ENCODE measurements at places on chromosomes 13 and 19.

DNA sequence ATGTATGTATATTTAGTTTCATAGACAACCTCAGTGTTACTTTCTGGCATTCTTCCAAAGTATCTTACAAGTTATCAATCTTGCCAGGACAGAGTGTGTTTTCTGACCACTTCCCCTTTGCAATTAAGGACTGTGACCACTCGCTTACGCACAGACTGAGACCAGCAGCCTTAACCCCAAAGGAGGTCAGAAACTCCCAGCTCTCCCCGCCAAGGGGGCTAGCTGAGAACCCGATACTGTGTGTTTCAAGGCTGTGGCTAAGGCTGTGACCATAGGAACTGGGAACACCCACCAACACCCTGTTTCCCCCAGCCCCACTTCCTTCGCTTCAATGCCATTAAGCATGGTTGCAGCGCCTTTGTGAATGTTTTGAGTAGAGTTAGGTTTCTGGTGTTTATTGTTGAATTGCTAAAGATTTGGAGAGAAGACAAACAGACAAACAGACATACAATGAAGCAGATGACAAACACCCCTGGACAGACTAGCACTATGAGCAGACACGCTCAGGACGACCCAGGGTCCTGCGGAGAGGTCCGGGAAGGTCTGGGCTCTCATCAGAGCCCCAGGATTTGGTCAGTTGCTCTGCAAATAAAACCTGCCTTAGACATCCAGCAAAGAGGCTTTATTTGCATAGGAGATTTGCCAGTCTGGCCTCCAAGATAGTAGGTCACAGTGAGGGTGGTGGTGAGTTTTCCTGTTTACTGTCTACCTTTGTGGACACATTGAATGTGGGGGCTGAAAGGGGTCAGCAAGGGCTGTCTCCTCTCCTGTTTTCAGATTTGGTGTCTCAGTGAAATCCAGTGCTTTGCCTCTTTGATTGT is 25.0 kb upstream of the TNFSF11 start:
- peak; percentile 47 for DNase-seq

- no peak for DNase-seq
These were observed 51.7 kb downstream of the EDNRB start for GRCh38 chr13:77866971-77867370.

- no peak for DNase-seq
These were observed 230.6 kb downstream of the KLF12 start for GRCh38 chr13:73903561-73903960.

DNA sequence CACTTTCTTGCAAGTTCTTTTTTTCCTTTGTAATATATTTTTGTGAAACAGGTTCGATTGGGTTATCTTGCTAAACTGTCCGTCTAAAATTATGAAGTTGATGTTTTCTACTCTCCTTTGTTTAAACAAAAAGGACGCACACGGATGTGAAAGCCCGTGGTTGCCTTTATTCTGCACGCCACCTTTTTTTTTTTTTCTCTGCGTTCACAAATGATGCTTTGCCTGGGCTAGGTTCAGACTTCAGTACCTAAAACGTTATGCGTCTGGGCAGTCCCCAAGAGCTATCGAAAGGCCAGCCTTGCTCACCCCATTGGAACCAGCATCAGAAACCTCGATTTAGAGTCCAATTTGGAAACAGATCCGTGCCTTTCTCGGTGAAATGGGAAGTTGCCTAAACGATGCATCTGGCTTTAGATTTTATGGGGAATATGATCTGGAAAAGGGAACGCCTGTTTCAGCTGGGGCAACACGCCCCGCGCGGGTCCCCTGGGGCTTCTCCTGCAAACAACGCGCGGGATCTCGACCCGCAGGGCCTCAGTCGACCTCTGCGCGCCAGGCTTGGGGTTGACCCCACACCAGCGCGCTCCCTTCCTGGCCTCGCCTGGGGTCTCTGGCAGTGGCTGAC is 113.9 kb downstream of the KCNRG start:
- no peak for DNase-seq

- DNase-seq: no peak
These were observed at the start of gene TMEM86B for GRCh38 chr19:55228403-55229031. TMEM86B (minus strand) TSS chr19:55228763; CDS start chr19:55228741, 22 bp downstream.

DNA sequence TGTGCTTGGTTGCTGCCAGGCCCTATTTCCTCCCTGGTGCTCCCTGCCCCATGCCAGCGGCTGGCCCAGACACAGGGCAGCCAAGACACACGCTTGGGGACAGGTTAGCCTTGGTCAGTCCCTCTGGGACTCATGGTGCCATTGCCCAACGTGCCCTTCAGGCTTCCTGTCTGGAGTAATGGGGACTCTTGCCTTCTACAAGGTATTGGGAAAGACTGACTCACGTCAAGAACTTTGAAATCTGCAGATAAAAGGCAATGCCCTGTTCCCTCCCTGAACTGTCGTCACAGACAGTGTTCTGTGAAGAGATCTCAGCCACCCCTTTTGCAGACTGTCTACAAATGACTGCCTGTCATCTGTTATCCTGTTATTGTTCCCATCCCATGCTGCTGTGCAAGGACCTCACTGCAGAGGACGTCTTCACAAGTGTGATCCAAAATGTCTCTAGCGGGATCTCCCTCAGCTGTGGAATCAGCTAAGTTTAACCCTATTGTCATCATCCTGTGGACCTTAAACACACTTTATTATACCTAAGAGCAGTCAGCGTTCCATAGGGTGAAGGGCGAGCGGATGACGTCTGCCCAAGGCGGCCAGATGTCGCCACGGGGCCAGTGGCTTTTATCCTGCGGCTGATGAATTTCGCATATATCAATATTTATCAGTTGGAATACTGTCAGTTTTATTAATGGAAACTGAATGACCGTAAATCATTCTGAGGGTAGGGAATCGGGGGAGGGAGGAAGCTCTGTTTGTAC is 59.0 kb downstream of the GSX1 start:
- DNase-seq: no peak

- no peak for DNase-seq
These were observed 16.3 kb downstream of the ZNF714 start for GRCh38 chr19:21098291-21098690.

- DNase-seq: no peak
These were observed 265.1 kb upstream of the EDNRB start for GRCh38 chr13:78183732-78184131.

DNA sequence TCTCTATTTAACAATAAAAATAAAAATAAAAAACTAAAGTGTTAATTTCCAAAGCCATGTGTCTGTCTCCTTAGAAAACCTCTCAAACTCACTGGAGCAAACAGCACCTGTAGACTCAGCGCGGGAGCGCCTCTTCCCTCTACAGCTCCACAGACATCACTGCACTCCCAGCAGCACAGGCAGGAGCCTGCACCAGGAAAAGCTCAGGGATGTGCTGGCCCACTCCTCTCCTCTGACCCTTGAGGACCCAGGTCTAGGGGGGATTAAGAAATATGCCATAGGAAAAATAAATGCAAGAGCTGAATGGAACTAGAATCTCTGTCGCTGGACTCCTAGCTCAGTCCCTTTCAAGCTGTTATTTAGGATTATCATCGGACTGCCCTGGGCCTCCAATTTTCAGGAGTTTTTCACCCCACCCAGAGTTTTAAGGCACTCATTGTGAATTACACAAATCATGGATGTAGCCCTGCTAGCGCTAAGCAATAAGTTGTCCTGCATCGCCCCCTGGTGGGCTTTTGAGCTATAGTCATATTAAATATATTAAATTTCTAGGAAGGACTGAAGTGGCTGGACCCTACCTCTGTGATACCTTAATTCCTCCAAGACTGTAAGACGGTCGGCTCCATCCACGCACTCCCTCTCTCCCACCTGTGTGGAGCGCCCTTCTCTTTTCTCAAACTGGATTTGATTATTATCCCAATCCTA is 333.9 kb downstream of the UQCRFS1 start:
- peak; percentile 81 for DNase-seq

- DNase-seq: no peak
These were observed 15.6 kb downstream of the SPACA7 start for GRCh38 chr13:112391746-112392145.

DNA sequence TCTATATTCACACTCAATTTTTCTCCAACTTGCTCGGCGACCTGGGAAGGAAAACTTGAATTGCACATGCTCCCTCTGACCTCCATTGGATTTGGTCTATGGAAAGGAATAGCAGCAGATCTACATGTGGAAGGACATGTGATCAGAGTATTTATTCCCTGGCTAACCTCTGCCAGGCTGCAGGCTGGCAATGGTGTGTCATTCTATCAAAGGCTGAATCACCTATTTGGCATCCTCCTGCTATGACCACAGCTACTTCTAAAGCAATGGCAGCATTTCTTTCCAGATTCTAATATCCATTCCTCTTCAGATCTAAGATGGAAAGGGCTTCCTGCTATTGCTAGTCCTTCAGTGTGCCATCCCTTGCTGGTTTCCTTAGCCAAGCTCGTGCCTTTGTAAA is 144.3 kb upstream of the FREM2 start:
- no peak for DNase-seq

Measured in pons (tissue), 1 donor.